HT1080 (cell line): ENCODE measurements at places on chromosomes 2 and 18. TPM values are rescaled to one million over a fixed set of nuclear protein-coding genes. Genes with fewer than 3 reads are reported as not detected.

- no peak for DNase-seq
Measured at GRCh38 chr2:45929674-45930395, 278.4 kb downstream of the PRKCE start.

GRCh38 chr2:221347471-221347870, 224.6 kb downstream of the EPHA4 start:
- DNase-seq: peak; percentile 77

Gene ERFE
- 13.1 and 15.3 TPM in 2 replicates for total RNA-seq

GRCh38 chr2:181578829-181579228, 78.1 kb downstream of the CERKL start:
- no peak for DNase-seq

- DNase-seq: no peak
Measured at GRCh38 chr2:196238836-196239380, 67.5 kb upstream of the STK17B start.
